Gastroesophageal sphincter (tissue), 4 donors: ENCODE measurements at places on chromosomes 16 and 17. TPM values are rescaled to one million over a fixed set of nuclear protein-coding genes. Genes with fewer than 3 reads are reported as not detected.

DNA sequence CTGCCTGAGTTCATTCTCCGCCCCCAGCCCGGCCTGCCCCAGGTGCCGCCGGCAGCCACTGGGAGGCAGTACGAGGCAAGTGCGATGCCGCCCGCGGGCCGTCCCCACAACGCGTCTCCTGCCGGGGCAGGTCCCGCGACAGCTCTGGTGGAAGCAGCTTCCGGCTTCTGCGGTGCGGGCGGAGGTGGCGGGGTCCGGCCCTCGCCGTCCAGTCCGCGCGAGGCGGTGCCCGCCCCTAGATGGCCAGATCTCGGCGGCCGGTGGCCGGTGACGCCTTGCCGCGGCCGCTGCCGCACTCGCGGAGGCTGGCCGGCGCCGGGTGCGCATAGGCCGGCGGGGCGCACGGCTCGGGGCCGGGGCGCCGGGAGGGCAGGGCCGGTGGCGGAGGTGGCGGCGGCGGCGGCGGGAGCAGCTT lies 1.8 kb downstream of the GJD3 start:
- peak overlapping the region; percentile 58 for H3K4me3 ChIP-seq
- ATAC-seq: peak; percentile 57
- H3K27ac ChIP-seq: peak overlapping the region; percentile 36

DNA sequence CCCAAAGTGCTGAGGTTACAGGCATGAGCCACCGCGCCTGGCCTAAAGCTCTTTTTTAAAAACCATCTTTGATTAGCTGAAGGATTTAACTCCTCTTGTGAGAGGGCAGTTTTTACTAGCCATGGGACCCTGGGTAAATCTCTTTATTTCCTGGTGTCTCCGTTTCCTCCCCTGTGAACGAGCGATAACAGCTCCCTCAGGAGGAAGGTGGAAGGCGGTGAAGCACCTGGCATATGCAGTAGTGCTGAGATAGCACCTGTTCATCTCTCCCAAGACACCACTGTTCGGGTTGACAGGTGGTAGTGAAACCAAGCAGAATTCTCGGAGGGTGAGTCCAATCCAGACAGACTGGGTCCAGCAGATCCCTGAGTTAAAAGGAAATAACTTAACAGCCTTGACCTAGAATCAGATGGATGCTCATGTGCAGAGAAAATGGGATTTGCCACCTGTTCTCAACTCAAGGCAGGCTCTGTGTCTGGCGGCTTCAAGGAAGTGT lies 86.2 kb downstream of the CRISPLD2 start:
- no peaks in the 10 kb centered on the region for H3K4me1 ChIP-seq
- H3K4me3 ChIP-seq: no peak overlapping the region
- no peak overlapping the region for H3K27ac ChIP-seq
- no peak for ATAC-seq
- no peaks in the 10 kb centered on the region for H3K27me3 ChIP-seq

DNA sequence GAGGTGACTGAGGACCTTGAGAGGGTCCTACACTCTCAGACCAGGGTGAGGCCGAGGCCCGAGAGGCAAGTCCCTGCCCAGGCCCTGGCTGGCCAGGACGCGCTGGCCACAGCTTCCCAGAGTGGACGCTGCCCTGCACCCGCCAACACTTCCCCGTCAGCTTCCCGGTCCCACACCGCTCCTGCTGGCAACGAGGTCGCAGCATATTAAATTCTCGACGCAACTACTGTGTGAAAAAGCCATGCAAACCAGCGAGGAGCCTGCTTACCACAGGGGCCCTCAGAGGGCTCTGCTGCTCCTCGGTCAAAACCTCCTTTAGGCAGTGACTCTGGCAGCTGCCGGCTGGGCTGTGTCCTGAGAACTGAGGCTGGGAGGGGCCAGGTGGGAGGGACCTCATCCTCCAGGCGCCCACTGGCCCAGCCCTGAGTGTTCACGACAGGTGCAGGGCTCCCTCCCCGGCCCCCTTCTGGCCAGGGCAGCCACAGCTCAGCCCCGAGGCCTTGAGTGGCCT lies 2.1 kb upstream of the TEX19 start:
- no peak overlapping the region for H3K27ac ChIP-seq
- H3K27me3 ChIP-seq: peaks cover 38% of the 10 kb centered on the region
- H3K4me3 ChIP-seq: no peak overlapping the region
- no peaks in the 10 kb centered on the region for H3K4me1 ChIP-seq

GRCh38 chr17:82200743-82201497 lies 11.7 kb downstream of the CCDC57 start:
- H3K4me1 ChIP-seq: peaks cover 14% of the 10 kb centered on the region
- no peaks in the 10 kb centered on the region for H3K27me3 ChIP-seq
- no peak overlapping the region for H3K27ac ChIP-seq
- no peaks in the 10 kb centered on the region for H3K36me3 ChIP-seq
- H3K4me3 ChIP-seq: no peak overlapping the region

The SKAP1 gene
- 12.1 TPM for total RNA-seq

GRCh38 chr16:74893541-74893940 lies 91.4 kb downstream of the WDR59 start:
- H3K4me3 ChIP-seq: no peak overlapping the region
- H3K4me1 ChIP-seq: no peaks in the 10 kb centered on the region
- no peak for ATAC-seq
- H3K27ac ChIP-seq: no peak overlapping the region
- peaks cover 91% of the 10 kb centered on the region for H3K36me3 ChIP-seq

The SCARF1 gene
- total RNA-seq: 16.8 TPM

DNA sequence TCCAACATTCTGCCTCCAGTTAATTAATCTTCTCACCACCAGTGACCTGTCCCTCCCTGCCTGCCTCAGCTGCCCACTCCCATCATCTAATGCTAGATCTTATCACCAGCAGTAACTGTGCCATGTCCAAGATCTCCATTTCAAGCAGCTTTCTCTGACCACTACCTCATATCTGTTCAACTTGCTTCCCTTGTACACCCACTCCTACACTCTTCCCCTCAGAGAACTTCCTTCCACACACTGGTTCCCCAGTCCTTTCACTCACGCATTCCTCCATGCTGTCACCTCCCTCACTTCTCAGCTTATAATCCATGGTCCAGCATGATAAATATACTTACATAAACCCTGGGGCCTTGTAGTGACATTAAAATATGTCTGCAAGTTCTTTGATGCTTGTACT lies 31.8 kb upstream of the DYNLL2 start:
- no peak overlapping the region for H3K27ac ChIP-seq
- H3K4me1 ChIP-seq: no peaks in the 10 kb centered on the region
- no peaks in the 10 kb centered on the region for H3K36me3 ChIP-seq
- no peak overlapping the region for H3K4me3 ChIP-seq
- no peaks in the 10 kb centered on the region for H3K27me3 ChIP-seq

The CTRB2 gene
- total RNA-seq: not detected

DNA sequence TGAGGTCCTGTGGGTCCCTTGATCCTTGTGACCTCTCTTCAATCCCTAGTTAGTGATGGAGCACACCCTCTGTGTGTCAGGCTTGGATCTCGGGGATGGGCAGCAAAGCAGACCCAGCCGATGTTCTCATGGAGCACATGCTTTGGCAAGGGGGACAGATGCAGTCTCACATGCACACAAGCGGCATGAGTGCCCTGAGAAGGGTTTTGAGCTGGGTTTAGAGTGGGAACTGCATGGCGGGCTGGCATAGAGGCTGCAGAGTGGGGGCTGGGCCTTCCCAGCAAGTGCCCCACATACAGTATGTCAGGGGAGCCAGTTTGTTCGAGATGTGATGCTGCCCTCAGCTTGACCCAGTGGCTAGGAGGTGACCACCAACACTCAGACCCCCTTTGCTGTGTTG lies 41.6 kb downstream of the B9D1 start:
- ATAC-seq: no peak
- no peak overlapping the region for H3K4me3 ChIP-seq
- H3K36me3 ChIP-seq: peaks cover 23% of the 10 kb centered on the region

DNA sequence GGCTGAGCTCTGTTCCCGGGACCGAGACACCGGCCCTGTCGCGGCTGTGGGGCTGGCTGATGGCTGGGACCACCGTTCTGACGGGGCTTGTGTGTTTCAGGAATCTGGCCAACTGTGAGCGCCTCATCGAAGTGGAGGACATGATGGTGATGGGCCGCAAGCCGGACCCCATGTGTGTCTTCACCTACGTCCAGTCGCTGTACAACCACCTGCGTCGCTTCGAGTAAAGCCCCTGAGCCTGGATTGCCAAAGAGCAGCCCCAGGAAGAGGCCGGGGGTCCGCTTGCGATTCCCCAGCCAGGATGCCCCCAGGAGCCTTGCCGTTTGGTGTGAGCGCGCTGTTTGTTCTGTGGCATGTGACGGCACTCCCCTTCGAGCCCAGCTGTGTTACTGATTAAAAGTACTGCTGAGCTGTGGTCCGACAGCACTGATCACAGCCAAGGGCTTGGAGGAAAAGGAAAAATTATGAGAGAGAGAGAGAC lies 23.0 kb downstream of the SMTNL2 start:
- H3K4me1 ChIP-seq: no peaks in the 10 kb centered on the region
- H3K27me3 ChIP-seq: no peaks in the 10 kb centered on the region
- peak overlapping the region; percentile 75 for H3K27ac ChIP-seq
- no peak for ATAC-seq
- no peak overlapping the region for H3K4me3 ChIP-seq
- H3K36me3 ChIP-seq: no peaks in the 10 kb centered on the region

The MRPL12 gene
- total RNA-seq: 42.9 TPM

The UTS2R gene
- not detected for total RNA-seq

DNA sequence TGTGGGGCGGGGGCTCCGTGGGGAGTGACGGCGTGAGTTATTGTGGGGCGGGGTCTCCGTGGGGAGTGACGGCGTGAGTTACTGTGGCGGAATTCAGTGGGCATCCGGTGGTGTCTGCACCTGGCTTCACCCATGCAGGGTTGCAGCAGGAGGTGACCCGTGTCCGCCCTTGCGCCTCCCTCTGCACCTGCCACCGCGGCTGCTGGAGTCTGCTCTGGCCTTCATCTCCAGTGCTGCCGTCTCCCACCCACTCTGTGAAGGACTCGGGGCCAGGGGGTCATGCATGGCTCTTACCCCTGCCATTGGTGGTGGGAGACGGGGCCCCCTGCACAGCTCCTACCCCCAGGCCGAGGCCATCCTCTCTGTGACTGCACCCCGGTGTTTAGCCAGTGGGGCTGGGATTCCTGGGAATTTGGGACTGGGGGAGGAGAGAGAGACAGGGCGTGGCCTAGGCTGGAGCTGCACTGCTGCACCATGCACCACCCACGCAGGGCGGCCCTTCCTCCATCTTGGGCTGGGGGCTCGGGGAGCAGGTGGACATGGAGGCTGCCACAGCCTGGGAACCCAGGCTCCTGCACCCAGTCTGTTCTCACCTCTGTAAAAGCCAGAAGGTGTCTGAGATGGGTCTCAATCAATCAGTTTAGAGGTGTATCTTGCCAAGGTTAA lies 1.3 kb upstream of the PABPN1L start:
- H3K36me3 ChIP-seq: peaks cover 13% of the 10 kb centered on the region
- H3K4me3 ChIP-seq: no peak overlapping the region
- H3K27me3 ChIP-seq: peaks cover 67% of the 10 kb centered on the region
- ATAC-seq: no peak
